Left renal pelvis (tissue), 4 donors: ENCODE measurements at places on chromosomes 2 and 18.

- DNase-seq: no peak
These were observed 38.5 kb downstream of the TSHZ1 start for GRCh38 chr18:75249175-75249518.

DNA sequence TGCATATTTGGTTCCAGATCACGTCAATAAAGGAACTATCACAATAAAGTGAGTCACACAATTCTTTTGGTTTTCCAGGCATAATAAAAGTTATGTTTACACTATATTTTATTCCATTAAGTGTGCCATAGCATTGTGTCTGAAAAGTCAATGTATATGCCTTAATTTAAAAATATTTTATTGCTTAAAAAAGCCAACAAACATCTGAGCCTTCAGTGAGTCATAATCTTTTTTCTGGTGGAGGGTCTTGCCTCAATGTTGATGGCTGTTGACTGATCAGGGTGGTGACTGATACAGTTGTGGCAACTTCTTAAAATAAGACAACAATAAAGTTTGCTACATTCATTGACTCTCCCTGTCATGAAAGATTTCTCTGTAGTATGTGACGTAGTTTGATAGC lies 254.3 kb upstream of the SPOPL start:
- no peak for DNase-seq

GRCh38 chr2:108184419-108184818 lies 55.3 kb upstream of the SULT1C3 start:
- no peak for DNase-seq

DNA sequence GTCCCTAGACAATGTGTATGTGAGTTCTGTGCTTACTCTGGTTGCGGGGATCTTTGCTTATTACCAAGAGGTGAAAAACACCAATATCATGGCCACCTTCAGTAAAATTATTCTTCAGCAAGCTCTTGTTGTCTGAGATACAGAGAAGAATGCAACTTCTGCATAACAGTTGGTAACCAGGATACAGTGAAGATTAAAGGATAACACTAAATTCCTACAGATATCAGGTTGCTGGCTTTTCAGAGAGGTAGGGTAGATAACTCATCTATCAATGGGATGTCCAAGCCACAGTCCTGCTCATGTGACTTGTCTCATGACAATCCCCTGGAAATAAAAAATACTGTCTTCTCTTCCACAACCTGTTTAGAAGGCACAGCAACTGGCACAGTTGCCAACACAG lies 308.5 kb downstream of the TNS1 start:
- no peak for DNase-seq

- DNase-seq: no peak
These were observed 13.1 kb downstream of the EIF4E2 start for GRCh38 chr2:232563580-232563979.

DNA sequence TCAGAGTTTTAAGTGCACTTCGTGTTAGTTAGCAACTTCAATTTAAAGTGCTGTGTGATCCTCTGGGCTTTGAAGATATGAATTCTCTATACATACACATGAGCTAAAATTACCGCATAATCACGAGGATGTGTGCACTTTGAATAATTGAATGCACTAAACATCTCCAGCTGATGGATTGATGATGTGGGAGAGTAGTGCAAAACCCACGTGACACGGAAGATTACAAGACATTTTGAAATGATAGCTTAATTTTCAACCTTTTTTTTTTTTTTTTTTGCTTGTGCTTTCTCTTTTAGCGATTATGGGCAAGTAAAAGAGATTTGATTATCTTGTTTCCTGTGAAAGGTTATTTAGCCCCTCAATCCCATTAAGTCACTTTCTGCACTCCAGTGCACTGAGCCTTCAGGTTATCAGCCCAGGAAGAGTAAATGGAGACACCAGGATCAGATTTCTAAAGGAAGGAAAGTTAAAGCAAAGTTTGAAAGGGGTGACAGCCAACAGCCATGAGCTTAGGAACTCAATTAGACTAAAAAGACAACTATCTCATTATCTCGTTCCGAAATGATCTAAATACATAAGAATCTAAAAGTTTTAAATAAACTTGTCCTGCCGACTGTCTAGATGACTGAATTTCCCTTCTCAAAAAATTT lies 81.6 kb downstream of the CDK15 start:
- no peak for DNase-seq

DNA sequence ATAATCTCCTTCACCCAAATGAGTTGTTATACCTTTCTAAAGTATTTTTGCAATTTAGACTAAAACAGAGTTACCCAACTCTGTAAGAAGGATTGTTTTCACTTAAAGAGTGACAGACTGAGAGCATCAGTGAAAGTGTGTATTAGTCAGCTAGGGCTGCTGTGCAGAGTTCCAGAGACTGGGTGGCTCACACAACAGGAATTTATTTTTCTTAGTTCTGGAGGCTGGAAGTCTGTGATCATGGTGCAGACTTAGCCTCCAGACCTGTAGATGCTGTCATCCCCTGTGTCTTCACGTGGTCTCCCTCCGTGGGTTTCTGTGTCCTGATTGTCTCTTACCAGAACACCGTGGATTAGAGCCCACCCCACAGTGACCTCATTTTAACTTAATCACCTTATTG lies 40.0 kb downstream of the BCL2L11 start:
- no peak for DNase-seq

DNA sequence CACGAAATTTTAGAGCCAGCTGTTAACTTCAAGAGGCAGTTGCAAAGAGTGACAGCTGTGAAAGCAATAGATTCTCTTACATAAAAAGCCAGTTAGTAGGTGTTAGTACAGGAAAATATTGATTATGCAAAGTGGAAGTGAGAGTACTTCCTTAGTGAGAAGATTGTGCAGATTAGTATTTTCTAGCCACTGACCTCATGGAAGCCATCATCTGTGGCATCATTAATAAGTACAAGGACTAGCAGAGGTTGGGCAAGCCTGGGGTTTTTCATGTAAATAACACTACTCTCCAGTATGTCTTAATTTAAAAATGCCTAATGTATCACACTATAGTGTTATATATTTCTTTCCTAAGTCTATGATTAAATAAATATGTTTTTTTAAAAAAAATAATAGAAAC lies 166.2 kb upstream of the DTNA start:
- DNase-seq: no peak

DNA sequence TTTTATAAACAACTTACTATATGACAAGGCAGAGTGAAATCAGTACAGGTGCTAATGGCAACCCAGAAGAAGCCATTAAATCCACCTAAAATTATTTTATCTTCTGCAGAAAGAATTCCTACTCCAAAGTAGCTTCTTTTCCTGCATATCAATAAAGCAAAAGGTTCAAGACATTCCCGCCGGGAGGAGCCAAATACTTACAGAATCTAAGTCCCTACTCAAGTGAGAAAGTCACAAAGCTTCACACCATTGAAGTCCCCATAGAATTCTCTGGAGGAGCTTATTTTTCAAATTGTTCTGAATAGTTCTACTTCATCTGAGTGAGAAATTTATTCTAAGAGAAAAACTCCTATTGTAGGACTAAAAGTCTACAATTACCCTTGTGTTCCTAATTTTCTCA lies 233.7 kb upstream of the HNRNPA3 start:
- no peak for DNase-seq

DNA sequence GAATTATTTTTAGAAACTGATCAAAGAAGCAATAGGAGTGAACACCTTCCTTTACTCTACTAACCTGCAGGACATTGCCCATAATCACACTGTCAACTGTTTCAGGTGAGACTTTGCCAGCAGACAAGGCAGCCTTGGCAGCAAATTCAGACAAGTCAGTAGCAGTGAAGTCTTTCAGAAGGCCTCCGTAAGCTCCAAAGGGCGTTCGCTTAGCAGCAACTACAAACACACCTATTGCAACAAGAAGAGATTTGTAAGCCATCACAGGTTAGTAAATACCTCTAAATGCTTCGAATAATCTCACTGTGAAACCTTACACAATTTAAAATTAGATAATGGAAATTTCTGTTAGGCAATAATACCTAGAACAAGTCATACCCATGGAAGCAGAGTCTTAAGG lies 10.7 kb downstream of the ACAA2 start:
- DNase-seq: no peak
